ENCODE measurements at places on chromosomes 16 and 17.

DNA sequence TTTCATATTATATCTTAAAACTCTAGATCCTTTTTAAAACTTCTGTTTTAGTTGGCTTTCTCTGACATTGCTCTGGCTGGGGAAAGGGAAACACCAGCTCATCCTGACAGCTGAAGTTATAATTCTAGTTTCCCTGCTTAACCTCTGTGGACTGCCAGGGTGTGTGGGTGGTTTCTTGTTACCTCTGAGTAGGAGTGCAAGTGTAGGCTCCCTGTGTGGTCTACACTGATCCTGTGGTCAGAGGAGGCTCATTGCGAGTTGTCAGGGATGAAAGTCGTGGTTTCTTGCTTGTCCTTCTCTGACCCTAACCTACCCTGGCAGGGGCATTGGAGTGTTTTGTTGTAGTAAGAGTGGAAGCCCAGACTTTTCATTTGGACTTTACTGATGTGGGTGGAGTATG is 221.0 kb downstream of the UTP18 start:
- no peak for DNase-seq

DNA sequence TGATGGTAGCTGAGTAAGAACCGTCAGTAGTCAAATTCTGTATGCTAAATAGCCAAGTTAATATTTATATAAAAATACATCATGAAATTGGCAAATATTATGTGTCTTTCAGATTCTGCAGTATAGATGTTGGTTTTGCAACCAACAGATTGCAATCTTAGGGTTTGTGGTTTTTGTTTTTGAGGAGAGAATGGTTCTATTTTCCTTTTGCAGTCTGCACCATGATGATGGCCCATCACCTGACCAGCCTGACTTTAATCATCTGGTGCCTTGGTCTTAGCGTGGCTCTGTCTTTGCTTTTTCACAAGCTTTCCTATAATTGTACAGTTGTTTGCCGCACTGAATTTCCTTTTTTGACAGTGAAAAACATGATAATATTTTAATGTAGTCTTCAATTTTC is 50.7 kb downstream of the NUP93 start:
- DNase-seq = no peak

DNA sequence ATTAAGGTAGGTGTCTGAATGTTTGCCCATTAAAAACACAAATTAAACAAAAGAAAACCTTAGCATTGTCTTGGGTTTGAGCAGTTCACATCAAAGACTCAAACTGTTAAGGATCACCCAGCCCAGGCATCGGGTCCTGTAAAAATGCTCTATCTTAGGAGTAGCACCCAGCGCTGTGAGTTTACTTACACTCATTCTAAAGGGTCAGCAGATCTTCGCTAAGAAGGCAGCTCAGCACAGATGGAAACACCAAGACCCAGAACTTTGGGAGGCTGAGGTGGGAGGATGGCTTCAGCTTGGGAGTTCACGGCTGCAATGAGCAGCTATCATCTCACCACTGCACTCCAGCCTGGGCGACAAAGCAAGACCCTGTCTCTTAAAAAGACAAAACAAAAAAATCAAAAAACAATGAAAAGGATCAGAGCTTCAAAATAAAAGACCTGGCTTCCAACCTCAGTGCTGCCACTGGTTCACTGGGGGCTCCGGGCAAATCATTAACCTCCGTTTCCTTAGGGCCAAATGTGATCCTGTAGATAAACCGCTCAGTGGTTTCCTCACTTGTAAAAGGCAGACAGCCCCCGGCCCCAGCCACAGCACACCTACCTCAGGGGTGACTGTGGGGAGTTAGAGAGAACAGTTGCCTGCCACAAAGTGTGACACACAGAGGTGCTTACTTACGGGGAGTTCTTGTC is 11.1 kb downstream of the COG1 start:
- no peak for DNase-seq

- DNase-seq = no peak
Observed at GRCh38 chr16:84924331-84925091, 86.8 kb downstream of the ZDHHC7 start.

DNA sequence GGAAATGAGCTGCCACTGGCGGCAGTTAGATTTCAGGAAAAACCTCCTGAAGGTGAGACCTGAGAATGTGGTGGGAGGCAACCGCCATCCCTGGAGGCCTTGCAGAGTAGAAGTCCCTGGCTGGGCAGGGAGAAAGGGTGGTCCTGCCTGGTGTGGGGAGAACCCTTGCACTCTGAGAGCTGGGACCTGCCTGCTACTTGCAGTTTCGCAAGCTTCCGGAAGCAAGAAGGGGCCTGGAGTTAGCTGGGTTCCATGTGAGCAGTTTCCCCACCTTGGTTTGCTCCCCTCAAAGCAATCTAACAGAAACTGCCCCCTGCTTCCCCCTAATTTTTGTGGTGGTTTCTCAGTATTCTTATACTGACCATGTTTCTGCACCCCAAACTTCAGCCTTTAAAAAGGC is 6.5 kb downstream of the ZNF629 start:
- no peak for DNase-seq

GRCh38 chr17:77372444-77373298 is 231.9 kb downstream of the SEC14L1 start:
- peak; percentile 68 for DNase-seq

- no peak for DNase-seq
Observed at GRCh38 chr16:88778271-88778525, 6.8 kb downstream of the PIEZO1 start.

DNA sequence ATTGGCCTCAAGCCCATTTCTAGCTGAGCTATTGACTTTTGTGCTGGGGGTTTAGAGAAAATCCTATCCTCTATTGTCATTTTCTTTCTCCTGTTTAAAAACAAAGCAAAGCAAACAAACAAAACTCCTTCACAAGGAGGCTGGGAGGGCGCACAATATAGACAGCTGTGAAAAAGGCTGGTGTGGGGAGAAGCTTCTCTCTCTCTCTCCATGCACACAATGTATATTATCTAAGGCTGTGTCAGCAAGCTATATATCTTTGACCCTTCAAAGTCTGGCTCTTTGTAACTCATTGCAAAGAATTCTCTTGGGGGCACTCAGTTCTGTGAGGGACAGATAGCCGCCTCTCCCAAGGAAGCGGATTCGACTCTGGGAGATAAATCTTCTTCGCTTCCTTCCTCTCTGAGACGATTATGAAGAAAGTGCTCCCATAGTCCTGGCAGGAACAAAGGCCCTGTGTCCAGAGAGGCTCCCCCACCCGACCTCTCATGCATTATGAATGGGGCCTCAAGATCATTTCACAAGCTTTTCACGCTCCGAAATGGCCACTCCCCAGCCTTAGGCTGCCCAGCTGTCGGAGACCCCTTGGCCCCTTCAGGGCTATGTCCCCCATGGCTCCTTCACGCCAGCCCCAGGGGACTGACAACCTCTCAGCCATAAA is 33.2 kb upstream of the MEAK7 start:
- no peak for DNase-seq

DNA sequence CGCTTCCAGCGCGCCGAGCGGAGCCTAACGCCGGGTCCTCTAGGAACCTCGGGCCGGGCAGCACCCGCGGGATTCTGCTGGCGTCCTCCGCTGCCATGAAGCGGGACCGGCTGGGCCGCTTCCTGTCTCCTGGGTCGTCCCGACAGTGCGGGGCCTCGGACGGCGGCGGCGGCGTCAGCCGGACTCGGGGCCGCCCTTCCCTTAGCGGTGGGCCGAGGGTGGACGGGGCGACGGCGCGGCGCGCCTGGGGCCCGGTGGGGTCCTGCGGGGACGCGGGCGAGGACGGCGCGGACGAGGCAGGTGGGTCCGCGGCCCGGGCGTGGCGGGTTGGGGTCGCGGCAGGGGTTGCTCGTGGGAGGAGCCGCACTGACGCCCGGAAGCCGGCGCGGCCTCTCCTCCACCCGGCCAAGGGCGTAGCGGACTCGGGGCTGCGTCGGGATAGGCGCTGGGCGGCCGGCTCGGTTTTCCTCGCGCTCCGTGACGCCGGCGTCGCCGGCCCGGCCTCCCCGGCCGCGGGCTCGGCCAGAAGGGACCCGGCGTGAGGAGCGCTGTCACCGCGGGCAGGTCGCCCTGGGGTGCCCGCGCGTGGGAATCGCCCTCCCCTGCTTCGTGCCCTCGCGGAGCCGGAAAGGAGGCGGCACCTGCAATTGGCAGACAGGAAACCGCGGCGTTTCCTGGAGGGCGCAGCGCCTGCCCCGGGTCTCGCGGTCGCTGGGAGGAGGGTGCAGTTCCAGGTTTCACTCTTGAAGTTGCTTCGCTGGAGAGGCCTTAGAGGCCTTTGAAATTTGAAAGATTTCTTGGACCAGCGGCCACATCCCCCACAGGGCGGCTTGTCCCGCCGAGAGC is 432 bp downstream of the ZNF276 start:
- no peak for DNase-seq

GRCh38 chr17:37570527-37571093 is 38.6 kb downstream of the SYNRG start:
- DNase-seq = peak; percentile 10

DNA sequence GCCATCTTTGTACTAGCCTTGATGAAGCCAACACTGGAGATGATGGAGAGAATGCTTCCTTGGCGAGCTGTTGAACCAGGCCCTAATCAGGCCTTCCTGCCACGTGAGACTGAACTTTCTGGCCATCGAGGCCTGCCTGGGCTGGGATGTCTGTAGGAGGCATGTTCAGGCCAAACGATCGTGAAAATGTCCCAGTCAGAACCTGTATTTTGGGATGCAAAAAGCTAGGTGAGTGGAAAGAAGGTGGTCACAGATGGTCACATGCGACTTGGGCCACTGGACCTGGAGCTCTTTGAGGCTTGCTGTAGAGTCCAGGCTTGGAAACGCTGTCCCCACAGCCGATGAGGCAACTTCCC is 12.9 kb downstream of the KNOP1 start:
- DNase-seq = no peak

DNA sequence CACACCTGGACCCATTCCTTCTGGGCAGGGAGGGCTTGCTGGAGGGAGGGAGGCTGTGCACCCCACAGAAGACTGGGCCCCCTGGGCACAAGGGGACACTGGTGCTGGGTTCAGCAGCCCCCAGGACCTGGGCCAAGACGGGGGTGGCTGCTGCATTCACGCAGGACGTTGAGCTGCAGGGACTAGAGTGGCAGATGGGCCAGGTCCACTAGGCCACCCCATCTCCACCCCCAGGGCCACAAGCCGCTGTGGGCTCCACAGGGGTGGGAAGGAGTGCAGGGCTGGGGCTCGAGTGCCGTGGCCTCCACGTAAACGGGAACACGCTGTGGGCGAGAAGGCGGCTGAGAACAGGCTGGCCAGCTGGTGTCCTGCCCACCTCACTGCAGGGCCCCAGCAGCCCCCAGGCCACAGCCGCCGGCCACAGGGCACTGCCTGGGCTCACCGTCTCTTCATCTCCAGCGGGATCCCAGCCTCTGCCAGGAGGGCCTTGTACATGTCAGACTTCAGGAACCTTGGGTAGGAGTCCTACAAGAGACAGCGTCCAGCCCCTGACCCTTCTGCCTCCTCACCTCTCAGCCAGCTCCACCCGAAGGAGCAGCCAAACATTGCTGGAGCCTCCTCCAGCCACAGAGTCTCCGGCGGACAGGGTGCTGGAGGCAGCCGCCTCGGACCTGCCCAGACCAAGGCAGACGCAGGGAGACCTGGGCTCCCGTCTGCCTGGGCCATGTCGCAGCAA is 6.5 kb downstream of the RGS11 start:
- DNase-seq = no peak

DNA sequence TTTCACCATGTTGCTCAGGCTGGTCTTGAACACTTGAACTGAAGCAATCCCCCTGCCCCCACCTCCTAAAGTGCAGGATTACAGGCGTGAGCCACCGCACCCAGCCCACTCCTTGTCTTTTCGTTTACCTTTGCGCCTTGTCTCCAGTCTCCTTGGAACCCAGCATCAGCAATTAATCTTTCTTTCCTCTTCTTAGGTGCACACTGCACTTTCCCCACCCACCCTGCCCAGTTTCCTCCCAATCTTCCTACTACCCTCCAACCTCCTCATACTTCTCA is 1.5 kb upstream of the CLDN7 start:
- no peak for DNase-seq

DNA sequence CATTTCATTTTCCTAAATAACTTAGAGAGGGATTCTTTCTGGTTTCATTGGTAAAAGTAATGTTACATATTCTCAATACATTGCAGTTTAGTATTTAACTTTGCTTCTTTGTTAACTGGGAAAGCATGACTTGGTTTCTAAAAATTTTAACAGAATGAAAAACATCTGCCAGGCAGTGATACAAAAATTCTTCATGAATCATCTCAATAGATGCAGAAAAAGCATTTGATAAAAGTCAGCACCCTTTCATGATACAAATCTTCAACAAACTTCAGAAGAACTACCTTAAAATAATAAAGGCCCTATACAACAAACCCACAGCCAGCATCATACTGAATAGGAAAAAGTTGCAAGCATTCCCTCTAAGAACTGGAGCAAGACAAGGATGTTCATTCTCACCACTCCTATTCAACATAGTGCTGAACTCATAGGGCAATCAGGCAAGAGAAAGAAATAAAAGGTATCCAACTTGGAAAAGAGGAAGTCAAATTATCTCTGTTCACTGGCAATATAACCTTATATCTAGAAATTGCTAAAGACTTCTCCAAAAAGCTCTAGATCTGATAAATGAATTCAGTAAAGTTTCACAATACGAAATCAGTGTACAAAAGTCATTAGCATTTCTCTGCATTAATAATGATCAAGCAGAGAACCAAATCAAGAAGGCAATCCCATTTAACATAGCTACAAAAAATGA is 50.4 kb downstream of the SLFN5 start:
- no peak for DNase-seq

DNA sequence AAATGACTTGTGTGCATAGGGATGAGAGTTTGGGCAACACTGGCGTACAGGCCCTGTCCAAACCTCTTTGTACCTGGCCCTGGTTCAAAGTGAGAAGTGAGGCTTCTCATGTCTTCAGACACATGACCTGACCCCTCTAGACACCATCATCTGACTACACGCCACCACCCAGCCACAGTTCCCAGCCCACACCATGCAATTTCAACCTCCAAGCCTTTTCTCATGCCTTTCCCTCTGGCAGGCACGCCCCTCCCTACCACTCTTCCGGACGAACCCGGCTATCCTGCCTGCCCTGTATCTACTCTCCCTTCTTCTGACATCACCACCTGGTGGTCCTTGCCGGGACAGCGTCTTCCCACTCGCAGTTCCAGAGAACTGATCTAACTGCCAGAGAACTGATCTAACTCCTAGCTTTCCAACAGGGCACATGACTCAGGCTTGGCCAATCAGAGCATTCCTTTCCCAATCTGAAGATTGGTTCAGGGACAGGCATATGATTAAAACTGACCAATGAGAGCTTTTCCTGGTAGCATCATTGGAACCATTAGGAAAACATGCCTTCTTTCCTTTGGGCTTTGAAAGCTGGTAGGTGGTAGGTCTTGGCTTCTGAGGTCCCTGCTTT is 27.1 kb upstream of the IL21R start:
- peak; percentile 20 for DNase-seq

DNA sequence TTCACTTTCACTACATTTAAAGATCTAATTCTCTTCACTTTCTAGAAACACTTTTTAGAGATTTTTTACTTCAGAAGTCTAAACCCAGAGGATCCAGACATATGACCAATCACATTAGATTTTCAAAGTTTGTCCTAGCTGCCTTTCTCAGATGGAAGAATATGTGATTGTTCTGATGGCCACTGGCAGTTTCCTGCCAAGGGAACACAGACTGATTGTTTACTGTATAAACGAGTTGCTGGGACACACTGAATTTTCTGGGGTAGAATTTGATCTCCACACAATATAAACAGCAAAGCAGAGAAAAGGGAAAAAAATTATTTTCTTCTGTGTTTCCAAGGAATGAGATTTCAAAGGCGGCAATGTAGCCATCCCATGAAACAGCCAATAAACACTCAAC is 480.0 kb downstream of the TOX3 start:
- no peak for DNase-seq

Measured in skeletal muscle cell (primary cell).